Stimulated activated naive CD4-positive, alpha-beta T cell (primary cell): ENCODE measurements at places on chromosomes 3 and 15.

DNA sequence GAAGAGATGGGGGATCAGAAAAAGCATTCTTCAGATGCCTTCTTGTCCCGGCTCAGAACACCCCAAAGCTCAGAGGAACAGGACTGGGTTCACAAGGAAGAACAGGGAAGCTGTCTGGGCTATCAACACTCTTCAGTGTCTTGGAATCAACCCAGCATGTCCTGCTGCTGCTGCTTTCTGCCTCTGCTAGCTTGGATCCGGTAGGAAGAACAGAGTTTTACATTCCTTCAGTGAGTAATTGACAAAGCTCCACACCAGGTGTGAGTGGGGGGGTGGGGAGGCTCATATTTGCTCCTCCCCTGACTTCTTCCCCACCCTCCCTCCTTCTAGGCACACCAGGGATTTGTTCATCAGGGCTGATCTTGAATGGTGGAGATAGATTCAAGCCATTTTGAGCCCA, 13.1 kb upstream of the ETV5 start:
- no peak for DNase-seq

DNA sequence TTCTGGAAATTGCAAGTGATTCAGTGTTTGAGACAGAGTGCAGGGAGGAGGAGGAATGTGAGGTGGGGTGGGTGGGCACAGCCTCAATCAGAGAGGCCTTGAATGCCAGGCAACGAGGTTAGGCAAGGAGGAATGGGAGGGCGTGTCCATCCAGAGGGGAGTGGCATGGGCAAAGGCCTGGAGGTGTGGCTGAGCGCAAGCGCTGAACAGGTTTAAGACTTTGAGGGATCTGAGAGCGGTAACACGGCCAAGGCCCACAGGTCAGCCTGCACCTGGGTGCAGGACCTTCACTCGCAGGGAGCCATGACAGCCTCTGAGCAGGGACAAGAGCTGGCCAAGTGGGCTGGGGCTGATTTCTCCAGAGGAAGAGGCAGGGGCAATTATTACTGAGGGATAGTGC, 125.9 kb downstream of the TPRA1 start:
- DNase-seq: no peak

DNA sequence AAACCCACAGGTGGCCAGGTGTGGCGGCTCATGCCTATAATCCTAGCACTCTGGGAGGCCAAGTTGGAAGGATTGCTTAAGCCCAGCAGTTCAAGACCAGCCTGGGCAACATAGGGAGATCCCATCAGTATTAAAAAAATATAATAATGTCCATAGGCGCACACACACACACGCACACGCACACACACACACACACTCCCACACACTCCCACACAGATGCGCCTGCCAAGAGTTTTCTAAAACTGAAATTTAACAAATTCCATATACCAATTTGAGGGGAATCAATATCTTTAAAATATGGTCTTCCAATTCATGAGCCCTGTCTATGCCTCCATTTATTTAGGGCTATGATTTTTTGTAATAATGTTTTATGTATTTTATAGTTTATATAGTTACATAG, 17.0 kb downstream of the SHISA5 start:
- DNase-seq: no peak

DNA sequence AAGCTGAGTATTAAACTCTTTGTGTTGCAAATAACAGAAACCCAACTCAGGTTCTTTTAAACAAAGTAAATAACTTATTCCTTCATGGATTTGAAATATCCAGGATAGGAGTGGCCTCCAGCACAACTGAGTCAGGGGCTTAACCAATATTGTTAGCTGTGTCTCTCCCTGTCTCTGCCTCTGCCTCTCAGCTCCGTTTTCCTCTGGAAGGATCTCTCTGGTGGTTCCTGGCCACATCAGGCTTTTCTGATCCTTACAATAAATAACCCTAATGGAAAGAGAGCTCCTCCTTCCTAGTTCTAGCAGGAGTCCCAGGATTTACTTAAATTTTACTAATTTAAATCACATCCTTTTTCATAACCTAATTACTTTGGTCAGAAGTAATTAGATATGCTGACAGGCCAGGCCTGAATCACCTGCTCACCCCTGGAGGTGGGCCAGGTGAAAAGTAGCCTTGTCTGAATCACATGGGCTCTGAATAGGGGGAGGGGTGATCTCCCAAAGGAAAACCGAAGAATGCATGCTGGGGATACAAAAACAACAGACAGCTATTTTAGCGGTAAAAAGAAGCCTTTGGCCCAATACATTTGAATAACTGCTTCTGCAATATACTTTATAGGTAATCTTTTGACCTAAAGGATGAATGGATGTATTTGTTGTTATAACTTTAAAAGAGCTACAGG, 75.4 kb downstream of the REC114 start:
- DNase-seq: no peak

- DNase-seq: no peak
These were observed 117.9 kb upstream of the PRR20G start for GRCh38 chr3:127405791-127406190.

DNA sequence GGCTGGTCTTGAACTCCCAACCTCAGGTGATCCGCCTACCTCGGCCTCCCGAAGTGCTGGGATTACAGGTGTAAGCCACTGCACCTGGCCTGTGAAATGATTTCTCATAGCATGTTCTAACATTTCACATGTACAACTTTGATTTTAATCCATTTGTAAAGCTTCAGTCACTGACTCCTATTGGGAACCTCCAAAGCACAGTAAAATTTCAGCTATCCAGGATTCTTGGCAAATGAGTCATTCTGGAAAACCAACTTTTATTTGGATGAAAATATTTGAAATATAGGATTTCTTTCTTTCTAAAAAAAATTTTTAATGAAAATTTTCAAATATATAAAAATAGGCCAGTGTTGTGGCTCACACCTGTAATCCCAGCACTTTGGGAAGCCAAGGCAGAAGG, 2.7 kb upstream of the LMAN1L start:
- no peak for DNase-seq
